ENCODE measurements at places on chromosomes 7 and 10.

- no peak for DNase-seq
These were observed 326.9 kb downstream of the PLXNA4 start for GRCh38 chr7:132249256-132249971.

DNA sequence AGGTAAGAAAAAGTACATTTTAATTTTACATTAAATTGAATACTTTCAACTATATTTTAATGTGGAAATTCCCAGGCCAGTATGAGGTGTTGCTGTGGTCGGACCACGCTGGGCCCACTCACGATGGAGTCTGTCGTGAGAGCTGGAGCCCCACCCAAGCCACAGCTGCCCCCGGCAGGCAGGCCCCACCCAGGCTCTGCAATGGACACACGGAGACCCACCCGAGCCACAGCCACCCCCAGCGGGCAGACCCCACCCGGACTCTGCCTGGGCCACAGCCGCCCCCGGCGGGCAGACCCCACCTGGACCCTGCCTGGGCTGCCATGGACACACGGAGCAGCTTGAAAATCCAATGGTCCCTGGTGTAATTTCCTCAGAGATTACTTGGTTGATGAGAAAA is 141.3 kb downstream of the PTPRN2 start:
- DNase-seq, result no peak

DNA sequence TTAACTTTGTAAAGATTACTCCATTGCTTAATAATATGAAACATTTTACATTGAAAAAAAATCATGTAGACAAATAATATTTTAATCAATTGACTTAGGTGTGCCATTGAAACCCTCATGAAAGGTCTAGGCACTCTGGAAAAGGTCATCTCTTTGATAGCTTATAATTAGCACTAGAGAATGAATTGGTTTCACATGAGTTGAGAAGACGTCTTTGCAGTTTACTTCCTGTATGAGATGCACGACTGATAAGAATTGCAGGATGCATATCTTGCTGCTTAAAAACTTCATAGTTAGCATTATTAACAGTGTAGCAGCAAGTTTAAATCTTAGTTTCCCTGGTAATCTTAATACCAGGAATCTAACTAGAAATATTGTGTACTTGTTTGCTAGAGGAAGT is 614.2 kb upstream of the COBL start:
- no peak for DNase-seq

- DNase-seq, result no peak
These were observed 13.1 kb downstream of the PHTF2 start for GRCh38 chr7:77811516-77812289.

- DNase-seq, result no peak
These were observed 290.7 kb downstream of the TCERG1L start for GRCh38 chr10:131020775-131021174.

GRCh38 chr7:29968683-29969395 is 20.8 kb downstream of the SCRN1 start:
- no peak for DNase-seq

DNA sequence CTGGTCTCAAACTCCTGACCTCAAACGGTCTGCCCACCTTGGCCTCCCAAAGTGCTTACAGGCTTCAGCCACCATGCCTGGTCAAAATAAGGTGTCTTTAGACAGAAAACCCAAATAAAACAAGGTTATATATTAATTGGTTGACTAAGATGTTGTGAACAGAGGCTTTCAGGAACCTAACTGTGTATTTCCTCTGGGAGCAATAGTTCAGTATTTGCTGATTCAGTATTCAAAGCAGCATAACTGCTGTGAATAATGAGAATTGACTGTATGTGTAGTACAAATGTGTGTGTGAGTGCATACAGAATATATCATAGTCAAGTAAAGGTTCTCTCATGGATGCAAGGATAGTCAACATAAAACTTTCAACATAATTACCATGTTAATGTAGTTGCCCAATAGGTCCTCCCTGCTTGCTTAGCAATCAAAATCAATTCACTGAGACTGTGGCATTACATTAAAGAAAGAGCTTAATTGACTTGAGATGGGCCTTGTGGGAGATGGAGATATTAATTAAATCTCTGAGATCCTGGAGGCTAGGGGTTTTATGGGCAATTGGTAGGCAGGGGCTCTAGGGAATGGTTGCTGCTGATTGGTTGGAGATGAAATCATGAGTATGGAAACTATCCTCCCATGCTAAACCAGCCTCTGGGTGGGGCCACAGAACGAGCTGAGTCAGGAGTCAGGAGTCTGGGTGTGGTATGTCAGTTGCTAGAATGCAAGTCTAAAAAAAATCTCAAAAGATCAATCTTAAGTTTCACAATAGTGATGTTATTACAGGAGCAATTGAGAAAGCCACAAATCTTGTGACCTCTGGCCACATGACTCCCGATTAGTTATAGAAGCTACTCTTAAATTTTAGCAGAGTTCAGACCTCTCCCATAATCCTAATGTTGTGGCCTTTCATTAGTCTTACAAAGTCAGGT is 162.7 kb downstream of the AKR1D1 start:
- no peak for DNase-seq

DNA sequence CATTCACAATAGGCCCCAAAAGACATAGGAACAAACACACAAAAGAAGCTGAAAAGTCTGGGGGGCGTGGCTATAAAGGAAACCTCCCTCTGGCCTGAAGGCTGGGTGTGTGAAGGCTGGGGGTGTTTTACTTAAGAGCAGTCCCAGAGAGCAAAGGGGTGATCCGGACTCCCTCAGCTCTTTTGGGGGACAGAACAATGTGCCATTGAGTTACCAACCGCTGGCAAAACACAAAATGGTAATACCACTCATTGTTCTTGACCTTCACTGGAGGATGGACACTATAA is 189.0 kb downstream of the COBL start:
- no peak for DNase-seq

DNA sequence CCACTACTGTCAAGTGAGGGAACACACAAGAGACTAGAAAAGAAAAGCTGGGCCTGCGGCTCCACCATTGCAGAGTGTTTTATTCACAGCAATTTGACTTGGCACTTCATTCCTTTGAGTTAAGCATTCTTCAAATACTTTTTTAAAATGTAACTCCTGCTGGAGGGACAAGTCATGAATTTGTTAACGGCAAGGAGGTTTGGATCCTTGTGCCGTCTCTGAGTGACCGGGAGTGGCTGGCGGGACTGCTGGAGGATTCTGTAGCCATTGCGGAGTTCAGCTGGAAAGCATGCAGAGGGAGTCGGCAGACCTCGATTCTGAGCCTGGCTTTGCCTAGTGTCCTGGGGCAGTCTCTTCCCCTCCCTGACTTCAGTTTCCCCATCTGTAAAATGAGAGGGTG is 9.8 kb downstream of the HSPA12A start:
- no peak for DNase-seq

- DNase-seq, result peak; percentile 15
These were observed 72.1 kb upstream of the LYZL2 start for GRCh38 chr10:30701451-30702173.

- DNase-seq, result no peak
These were observed 105.5 kb downstream of the SLIT1 start for GRCh38 chr10:97080051-97080776.

DNA sequence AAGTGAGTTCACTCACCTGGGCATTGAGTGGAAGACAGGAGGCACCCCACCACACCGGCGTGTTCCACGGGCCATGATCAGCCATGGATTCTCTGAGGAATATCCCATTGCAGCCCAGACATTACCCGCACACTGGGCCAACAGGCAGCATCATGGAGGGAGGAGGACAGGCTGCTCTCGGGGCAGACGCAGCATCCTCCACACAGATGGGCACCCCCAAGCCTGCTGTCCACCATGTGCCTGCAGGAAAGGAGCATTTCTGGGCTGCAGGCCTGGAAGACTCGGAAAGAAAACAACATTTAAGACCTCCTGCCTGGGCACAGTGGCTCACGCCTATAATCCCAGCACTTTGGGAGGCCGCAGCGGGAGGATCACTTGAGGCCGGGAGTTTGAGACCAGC is 71.0 kb upstream of the SH2B2 start:
- no peak for DNase-seq

DNA sequence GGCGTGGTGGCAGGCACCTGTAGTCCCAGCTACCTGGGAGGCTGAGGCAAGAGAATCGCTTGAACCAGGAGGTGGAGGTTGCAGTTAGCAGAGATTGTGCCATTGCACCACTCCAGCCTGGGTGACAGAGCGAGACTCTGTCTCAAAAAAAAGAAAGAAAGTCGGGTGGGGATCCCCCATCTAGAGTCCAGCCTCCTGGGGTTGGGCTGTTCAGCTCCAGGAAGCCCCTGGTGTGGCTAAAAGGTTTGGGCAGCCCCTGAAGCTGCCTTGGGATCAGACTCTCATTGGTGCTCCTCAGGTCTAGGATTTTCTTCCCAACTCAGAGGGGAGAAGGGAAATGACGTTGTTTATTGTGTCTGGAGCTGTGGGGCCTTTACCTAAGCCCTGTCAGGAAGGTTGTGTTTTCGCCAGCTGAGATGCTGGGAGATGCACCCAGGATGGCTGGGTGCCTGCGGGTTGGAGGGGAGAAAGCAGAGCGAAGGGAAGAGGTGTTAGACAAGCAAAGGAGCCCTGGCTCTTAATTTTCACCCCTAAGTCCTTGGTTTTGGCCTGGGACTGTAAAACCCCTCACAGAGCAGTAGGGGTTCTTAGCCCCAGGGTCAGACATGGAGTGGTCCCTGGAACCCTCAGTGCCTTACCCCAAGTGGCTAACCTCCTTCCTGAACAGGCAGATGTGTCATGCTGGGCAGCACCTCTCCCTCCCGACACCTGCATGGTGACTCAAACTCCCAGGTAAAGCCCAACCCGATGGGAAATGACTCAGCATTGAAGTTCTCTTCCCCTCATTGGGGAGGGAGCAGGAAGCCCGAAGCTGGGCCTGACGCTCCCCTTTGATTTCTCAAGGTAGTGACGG is 21.1 kb downstream of the PLAU start:
- peak; percentile 83 for DNase-seq

DNA sequence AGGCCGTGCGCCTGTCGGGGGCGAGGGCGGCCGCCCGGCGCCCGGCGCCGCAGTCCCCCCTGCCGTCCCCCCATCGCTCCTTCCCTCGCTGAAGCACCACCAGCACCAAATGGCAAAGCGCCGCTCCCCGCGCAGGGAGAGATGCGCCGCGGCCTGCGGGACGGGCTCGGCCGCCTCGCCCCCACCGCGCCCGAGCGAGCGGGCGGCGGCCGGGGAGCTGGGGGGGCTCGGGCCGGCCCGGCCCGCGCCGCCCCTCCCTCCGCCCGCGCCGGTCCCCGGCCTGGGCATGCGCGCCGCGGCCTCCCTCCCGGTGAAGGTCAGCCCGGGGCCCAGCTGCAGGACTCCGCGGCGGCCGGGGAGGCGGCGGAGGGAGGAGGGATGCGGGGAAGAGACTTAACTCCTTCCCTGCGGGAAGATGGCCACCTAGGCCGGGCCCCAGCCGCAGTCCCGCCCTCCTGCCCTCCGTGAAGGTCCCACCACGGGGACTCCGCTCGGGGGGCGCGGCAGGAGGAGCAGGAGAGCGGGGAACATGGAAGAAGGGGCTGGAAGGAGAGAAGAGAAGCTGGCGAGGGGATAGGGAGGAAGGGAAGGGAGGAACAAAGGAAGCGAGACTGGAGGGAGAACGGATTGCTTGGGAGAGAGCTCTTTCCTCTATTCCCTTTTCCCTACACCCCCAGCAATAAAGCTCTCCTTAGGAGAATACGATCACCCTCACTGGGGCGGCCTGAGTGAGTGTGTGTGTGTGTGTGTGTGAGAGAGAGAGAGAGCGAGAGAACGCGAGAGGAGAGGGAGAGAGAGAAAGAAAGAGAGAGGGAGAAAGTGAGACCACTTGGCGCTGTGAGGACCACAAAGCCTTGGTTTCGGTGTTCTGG is 3.4 kb upstream of the SMARCD3 start:
- DNase-seq, result peak; percentile 44

DNA sequence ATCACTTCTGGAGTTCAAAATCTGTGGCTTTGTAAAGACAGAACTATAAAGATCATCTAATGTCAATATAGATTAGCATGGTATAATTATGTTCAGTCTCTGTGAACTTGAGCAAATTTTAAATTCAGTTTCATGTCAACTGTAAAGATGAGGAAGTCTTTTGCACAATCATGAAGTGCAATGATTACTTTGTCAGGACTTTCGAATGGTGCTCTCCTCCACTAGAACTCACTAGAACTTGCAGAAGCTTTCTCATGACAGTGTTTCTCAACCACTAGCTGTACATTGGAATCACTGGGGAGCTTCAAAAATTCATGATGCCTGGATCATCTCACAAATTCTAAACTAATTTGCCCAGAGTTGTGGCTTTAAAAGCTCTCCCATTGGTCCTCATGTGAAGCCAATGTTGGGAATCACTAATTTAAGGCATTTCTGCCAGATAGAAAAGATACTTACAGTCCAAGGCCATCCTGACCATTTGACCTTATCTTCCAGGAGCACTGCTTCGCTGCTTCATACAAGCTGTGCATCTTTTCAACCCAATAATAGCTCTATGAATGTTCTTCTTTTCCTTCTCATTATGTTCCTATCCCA is 12.9 kb downstream of the OR2AE1 start:
- no peak for DNase-seq

- no peak for DNase-seq
These were observed 36.0 kb downstream of the DYNC1I1 start for GRCh38 chr7:95808396-95808795.

DNA sequence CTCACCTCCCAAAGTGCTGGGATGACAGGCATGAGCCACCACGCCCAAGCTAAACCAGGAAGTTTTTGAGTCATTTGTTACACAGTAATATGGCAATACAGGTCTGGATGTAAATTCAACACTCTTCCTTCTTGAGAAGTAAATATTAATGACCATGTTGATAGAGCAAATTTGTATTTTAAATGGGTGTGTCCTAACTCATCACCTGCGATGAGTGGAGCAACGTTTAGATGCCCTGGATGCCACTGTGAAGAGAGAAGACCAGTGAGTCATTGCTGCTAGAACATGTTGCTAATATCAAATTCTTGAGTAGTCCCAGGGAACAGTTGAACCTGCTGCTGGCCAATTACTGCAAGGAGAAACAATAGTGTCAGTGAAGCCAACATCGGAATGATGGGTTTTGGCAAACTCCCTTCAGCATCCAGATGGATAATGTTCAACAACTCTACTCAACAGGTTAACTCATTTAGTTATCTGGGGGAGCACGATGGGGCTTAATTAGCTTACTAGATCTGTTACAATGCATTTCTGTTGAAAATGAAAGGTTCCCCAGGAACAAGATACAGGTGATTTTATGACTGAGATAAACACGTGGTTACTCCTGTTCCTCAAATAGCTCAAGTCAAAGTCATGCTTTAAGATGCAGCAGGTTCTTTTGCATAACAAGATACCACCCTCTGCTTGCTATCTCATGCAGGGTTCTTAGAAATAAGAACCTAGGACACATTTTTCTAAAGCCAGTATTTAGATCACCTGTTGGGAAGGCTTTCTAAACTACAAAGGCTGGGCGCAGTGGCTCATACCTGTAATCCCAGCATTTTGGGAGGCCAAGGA is 146.8 kb downstream of the CALN1 start:
- no peak for DNase-seq

- no peak for DNase-seq
These were observed 39.4 kb upstream of the ZNF488 start for GRCh38 chr10:47423476-47423875.

GRCh38 chr10:34768261-34768971 is 46.7 kb downstream of the PARD3 start:
- DNase-seq, result no peak

DNA sequence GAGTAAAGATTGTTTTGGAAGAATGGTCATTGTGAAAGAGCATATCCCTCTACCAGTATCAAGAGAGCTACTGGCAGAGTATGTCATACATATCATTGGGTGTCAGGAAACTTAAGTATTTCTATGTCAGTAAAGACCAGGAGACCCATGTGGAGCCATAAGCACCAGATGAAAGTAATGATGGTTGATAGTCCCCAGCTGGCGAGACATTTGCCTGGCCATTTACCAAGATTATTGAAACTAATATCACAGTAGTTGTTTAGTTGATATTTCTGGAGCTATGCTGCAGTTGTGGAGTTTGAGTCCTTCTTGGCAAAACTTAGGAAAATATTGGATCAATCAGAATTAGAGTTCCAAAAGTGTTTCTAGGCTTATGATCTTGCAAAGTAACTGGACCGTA is 114.8 kb downstream of the SNX10 start:
- no peak for DNase-seq
